Calu3 (cell line): ENCODE measurements at places on chromosomes 3 and 15. TPM values are rescaled to one million over a fixed set of nuclear protein-coding genes. Genes with fewer than 3 reads are reported as not detected.

DNA sequence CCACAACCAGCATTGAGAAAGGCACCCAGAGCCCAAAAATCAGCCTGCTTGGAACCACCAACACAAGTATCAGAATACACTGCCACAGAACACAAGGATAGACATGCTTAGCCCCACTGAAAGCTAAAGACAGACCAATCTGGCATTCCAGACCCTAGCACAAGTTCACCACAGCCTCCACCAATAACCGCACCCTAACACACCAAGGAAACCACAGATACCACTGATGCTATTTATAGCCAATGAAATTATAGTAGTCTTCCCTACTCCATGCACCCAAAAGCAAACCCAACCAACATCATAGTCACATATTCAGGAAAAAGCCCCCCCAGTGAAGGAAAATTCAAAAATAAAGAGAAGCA is 83.9 kb upstream of the STT3B start:
- no peaks in the 10 kb centered on the region for H3K27me3 ChIP-seq
- H3K4me1 ChIP-seq, result peaks cover 7% of the 10 kb centered on the region
- H3K27ac ChIP-seq, result no peak overlapping the region
- DNase-seq, result no peak

- no peak overlapping the region for H3K4me3 ChIP-seq
- no peaks in the 10 kb centered on the region for H3K4me1 ChIP-seq
Observed at GRCh38 chr3:50415061-50415460, 55.7 kb upstream of the TMEM115 start.

GRCh38 chr3:148075771-148076716 is 621.7 kb upstream of the AGTR1 start:
- peak; percentile 44 for DNase-seq
- H3K4me3 ChIP-seq, result no peak overlapping the region
- H3K27me3 ChIP-seq, result no peaks in the 10 kb centered on the region
- H3K36me3 ChIP-seq, result no peaks in the 10 kb centered on the region
- H3K4me1 ChIP-seq, result no peaks in the 10 kb centered on the region

DNA sequence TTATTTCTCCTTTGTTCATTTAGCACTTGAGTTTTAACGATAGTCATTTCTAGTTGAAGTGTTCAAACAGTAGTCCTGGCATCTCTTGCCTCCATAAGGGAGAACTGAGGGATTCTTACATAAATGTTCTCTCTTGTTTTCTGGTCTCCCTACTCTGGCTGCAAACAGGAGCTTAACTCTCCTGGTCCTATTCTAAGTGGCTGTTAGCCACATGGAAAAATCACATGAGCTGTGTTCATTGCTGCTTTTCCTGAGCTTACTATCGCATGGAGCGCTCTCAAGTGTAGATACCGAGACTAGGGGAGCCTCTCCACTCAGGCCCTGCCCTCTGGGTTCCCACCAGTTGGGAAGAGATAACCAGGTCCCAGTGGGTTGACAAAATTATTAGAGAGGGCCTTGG is 403.1 kb upstream of the TPM1 start:
- no peak for DNase-seq
- no peak overlapping the region for H3K4me3 ChIP-seq
- H3K36me3 ChIP-seq, result no peaks in the 10 kb centered on the region
- H3K27ac ChIP-seq, result no peak overlapping the region
- peaks cover 9% of the 10 kb centered on the region for H3K27me3 ChIP-seq
- peaks cover 9% of the 10 kb centered on the region for H3K4me1 ChIP-seq

Gene ALPK3
- 4.6 TPM in 2 replicates for total RNA-seq

Gene HCN4
- total RNA-seq, result 0.07 TPM in 2 replicates
